ENCODE measurements at places on chromosomes 5 and 9. TPM values are rescaled to one million over a fixed set of nuclear protein-coding genes. Genes with fewer than 3 reads are reported as not detected.

ATP10B gene
- not detected for total RNA-seq

SERF1A gene
- 2.2 TPM for total RNA-seq

P4HA2 gene
- 46.4 TPM for total RNA-seq

PAEP gene
- not detected for total RNA-seq

SAXO1 gene
- total RNA-seq, result not detected

KLF4 gene
- 17.1 TPM for total RNA-seq

PHF24 gene
- 0.21 TPM for total RNA-seq

CSF1R gene
- total RNA-seq, result 0.33 TPM

GAPT gene
- total RNA-seq, result not detected

NR5A1 gene
- not detected for total RNA-seq

SPINK13 gene
- not detected for total RNA-seq

DBN1 gene
- 56.8 TPM for total RNA-seq

MAPK9 gene
- total RNA-seq, result 37.9 TPM

NR6A1 gene
- 1.7 TPM for total RNA-seq

TCF7 gene
- 16.9 TPM for total RNA-seq

GLRA1 gene
- total RNA-seq, result not detected

GFRA3 gene
- not detected for total RNA-seq

PKD2L2 gene
- total RNA-seq, result not detected

BSPRY gene
- total RNA-seq, result 0.03 TPM

BTNL8 gene
- total RNA-seq, result not detected

TSSK1B gene
- total RNA-seq, result not detected

C9orf153 gene
- not detected for total RNA-seq

SLC1A3 gene
- not detected for total RNA-seq

GABRA1 gene
- total RNA-seq, result not detected

DDX46 gene
- total RNA-seq, result 65.4 TPM

SH3TC2 gene
- 0.59 TPM for total RNA-seq

WDR38 gene
- total RNA-seq, result not detected

C5orf58 gene
- total RNA-seq, result not detected

FOXD4L3 gene
- total RNA-seq, result 0.08 TPM

NMUR2 gene
- total RNA-seq, result 0.14 TPM

PCDHB10 gene
- total RNA-seq, result 0.06 TPM

GRK6 gene
- 22.7 TPM for total RNA-seq

UBLCP1 gene
- 32.4 TPM for total RNA-seq
